ENCODE measurements at places on chromosomes 7 and 10.
A peak's percentile ranks its signal among the peaks of the same experiment; 100 is the strongest.

DNA sequence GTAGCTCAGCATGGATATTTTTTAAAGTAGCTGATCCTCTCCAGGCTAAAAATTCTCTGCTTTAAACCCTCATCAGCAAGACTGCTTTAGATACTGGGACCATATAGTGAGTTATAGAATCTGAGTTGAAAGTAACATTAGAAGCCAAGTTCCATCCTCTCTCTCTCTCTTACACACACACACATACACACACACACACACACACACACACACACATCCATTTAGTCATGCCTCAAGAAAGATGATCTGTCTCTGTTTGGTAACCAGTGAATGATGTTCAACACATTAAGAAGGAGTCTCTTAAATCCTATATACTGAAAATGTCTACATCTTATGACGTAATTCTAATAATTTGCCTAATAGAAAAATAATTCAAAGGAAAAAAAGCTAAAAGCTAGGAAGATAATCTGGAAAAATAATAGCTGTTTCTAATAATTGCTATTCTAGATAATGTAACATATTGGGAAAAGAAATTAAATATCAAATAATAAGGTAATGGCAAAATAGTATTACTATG lies 16.9 kb upstream of the ATP6V0A4 start:
- no peak for DNase-seq

GRCh38 chr10:5469353-5470061 lies 29.9 kb downstream of the CALML5 start:
- no peak for DNase-seq

GRCh38 chr7:96539471-96539870 lies 170.2 kb downstream of the SEM1 start:
- DNase-seq: no peak

DNA sequence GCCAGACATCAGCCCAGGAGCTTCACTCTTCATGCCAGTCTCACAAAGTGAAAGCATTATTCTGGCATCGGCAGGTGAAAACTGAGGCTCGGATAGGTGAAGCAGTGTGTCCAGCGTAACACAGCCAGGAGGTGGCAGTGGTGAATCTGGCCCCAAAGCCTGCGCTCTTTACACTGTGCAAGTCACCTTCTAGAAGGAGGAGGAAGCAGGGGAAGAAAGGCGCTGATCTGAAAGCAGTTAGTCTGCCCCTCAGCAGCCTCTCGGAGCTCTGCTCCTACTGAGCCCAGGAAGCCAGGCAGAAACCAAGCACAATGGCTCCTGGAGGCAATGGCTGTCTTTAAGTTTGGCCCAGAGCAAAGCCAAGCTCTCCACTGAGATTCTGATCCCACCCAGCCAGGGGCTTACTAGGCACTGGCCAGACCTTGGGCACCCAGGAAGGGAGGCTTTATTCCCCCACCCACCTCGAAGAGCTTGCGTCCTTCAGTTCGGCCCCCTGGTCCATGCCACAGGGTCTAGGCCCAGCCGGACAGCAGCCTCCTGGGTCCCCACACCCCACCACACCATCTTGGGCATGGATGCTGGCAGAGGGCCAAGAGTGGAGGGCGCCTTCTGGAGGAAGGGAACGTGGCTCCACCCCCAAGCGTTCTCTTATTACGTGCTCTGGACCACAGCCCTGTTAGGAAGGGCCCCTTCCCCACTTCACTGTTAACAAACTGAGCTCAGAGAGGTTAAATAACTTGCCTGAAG lies 104.5 kb downstream of the GRID1 start:
- no peak for DNase-seq

DNA sequence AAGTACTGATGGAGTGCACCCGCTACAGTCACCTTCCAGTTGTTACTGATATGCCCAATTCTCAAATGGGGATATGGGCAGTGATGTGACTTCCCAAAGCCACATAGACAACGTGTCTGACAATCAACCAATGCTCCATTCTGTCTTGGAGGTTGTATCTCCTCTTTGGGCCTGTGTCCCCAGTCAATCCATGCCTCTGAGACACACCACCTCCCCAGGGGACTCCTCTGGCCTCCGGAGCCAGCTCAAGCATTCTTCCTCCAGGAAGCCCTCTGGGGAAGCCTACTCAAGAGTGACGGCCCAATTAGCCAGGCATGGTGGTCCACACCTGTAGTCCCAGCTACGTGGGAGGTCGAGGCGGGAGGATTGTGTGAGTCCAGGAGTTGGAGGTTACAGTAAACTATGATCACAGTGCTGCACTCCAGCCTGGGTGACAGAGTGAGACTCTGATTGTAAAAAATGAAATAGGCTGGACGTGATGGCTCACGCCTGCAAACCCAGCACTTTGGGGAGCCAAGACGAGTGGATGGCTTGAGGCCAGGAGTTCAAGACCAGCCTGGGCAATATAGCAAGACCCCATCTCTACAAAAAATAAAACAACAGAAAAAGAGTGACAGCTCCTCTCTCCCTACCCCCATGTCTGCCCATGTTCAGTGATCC lies 99.5 kb upstream of the TNRC18 start:
- DNase-seq: no peak

- no peak for DNase-seq
Measured at GRCh38 chr7:115356139-115356746, 434.3 kb downstream of the MDFIC start.

GRCh38 chr10:60986791-60987190 lies 42.8 kb upstream of the RHOBTB1 start:
- DNase-seq: no peak

- no peak for DNase-seq
Measured at GRCh38 chr7:69817121-69817520, 218.8 kb downstream of the AUTS2 start.

DNA sequence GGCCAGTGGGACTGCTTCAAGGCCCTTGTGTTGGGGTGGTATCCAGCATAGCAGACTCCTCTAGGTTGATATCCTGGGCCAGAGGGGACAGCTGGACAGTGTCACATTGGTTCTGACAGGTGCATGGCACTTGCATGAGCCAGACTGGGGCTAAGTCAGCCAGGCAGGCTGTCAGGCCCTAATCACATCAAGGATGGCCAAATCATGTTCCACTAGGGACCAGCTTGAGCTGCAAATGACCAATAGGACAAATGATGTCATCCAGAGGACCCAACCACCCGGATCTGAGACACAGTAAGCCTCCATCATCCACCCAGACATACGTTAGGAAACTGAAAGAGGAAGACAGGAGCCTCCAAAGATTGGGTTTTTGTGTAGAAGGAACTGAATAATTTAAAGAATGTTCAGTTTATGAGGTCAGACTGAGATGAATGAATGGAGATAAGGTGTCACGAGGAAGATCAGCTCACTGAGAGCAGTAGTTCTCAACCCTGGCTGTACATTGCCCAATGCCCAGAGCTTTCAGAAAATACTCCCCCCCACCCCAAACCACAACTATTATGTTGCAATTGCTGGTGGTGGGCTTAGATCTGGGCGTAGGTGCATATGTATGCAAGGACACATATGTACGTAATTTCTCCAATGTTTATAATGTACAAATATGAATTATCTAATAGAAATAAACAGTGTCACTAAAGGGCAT lies 75.2 kb upstream of the INHBA start:
- DNase-seq: peak; percentile 6
